ENCODE measurements at places on chromosomes 7 and 10.

DNA sequence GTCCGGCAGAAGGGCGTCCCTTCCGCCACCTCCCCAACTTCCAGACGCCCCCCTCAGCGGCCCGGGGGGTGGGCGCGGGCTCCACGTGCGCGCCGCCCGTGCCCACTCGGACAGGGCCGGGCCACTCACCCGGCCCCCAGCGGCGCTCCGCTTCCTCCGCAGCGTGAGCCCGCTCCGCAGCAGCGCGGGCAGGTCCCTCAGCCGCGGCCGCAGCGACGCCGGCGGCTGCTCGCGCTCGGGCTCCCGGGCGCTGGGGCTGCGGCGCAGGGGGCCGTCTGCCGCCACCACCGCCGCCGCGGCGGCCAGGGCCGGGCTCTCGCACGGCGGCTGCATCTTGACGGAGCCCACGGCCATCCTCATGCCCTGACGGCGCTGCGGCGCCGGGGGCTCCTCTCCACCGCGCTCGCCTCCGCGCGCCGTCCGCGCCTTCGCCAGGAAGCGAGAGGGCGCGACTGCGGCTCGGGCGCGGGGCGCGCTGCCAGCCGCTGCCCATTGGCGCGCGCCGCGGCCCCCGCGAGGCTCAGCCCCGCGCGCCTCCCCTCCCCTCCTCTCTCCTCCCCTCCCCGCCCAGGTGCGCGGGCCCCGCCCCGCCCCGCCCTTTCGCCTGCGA, at the start of gene RAPGEF5:
Gene RAPGEF5, minus strand, starts transcription at position 454 of the 610 bp plus-strand sequence. Its CDS starts 94 bp downstream, at position 360.
- DNase-seq = no peak

DNA sequence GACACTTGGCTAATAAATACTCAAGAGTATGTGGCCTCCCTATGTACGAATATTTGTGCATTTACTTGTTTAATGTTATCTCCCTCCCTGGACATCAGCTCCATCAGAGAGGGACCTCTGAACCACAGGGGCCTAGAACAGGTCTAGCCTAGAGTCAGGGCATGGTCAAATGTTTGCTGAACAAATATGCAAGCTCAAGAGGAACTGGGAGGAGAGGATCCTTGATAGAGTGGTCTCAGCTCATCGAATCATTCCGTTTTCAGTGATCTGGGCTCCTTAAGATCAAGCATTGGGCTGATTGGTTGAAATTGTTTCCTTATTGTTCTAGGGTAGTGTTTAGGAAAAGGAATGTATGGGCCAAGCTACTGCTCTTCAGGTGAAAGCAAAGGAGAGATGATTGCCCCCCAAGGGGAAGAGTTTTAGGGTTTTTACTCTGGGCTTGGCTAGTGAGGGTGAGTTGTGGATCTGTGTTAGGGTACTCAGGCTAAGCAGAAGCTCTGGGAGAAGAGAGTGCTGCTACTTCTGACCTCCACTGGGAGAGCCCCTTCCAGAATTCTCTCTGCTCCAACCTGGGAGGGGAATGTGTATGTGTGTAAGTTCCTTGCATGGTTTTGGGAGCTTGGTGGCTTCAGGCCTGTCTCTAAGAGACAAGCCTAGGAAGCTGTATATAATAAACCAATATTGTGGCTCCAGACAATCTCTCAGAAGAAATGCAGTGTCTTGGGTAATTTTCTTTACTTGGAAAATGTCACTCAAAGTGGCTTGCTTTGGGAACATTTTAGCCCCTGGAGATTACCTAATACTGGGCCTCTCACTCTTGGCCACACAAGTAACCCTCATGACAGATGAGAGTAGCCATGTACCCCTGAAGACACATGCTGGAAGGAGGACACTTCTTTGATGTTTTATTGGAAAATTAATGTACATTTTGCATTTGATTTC, 110.0 kb downstream of the EMX2 start:
- no peak for DNase-seq

DNA sequence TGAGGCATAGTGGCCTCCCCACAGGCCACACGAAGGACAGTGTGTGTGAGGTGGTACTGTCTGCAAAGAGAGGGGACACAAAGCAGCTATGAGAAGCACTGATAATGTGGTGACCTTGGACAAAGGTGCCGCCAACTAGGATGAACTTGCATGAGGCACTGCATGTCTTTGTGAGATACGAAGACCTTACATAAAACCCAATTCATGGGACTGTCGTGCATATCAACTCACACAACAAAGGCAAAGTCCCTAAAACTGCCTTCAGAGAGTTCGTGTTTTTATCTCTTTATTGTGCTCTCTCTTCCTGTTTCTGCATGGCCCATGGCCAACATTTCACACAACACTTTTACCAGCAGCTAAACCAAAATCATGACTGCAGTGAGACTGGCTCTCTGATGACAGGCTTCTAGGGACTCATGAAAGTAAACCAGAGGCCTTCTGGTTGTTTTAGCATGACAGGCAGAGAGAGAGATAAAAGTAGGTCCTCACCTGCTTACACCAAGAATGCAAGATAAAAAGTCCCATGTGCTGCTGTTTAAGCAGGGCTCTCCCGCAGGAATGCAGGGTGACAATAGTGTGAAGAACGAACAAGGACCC, 347.8 kb downstream of the ELMO1 start:
- DNase-seq = peak; percentile 24

DNA sequence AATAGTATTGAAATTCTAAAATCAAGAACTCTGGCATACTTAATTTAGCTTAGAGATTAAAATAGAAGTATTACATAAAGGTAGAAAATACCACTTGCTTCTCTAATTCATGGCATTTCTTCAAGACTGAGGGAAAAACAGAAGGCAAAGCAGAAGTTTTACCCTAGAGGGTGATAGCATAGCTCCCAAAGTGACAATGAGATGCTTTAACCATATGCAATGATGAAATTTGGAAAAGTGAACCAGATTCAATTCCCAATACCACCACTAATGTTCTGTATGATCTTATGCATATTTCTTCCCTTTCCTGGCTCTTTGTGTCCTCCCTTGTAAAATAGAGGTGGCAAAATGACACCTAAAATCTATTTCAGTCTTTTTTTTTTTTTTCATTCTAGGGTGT, 225.8 kb upstream of the PCLO start:
- DNase-seq = no peak

- DNase-seq = no peak
These were observed 11.8 kb downstream of the ZAN start for GRCh38 chr7:100745184-100745583.

DNA sequence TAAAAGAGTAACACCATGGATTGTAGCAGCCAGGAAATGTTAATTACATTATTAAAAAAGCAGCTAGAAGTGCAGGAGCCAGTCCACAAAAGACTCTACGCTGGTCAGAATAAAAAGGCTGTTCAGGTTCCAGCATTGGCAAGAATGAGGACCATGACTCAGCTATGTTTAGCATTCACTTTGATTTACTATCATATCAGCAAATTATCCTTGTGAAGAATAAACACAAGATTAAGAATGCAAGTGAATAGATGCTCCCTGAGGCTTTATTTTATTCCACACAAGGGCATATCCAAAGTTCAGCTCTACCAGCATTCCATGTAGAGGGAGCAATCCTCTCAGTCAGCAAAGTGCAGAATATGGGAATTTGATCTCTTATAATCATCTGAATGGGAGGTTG, 13.6 kb downstream of the DGKB start:
- no peak for DNase-seq

GRCh38 chr10:2210088-2210487, 472.8 kb upstream of the ADARB2 start:
- DNase-seq = no peak

DNA sequence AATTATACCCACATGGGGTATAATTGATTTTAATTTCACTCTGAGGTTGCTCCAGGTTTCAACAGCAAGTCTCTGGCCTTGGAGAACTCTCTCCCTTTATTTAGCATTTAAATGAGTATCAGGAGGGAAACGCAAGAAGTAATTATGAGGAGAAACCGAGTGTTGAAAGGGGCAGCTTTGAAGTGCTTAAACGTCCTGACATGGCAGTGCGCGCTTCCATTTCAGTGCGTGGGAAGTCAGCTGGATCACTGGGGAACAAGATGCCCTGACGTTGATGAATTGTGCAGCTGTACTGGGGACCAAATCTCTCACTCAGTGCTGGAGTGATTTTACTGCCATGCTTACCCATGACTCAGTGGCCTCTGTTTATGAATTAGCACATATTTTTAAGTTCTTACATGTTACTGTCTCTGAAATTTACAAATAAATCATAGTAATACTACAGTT, 106.0 kb upstream of the PRR15 start:
- DNase-seq = no peak

GRCh38 chr10:29317423-29318021, 28.7 kb downstream of the LYZL1 start:
- DNase-seq = no peak

DNA sequence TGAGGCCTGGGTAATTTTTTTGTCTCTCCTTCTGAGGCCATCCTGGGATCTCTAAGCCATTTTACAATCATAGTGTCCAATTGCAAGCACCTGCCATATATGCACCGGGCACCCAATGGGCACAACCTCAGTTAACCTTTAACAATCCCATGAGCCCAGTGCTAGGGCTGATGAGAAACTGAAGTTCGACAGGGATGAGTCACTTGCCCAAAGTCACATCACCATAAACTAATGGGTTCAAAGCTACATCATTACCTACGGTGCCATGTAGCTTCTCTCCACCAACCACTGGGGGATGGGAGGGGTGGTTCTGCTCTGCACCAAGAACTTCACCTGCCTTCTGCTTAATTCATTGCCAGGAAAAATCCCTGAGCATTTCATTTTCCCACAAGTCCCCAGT, 95.8 kb upstream of the ZNF716 start:
- DNase-seq = no peak

DNA sequence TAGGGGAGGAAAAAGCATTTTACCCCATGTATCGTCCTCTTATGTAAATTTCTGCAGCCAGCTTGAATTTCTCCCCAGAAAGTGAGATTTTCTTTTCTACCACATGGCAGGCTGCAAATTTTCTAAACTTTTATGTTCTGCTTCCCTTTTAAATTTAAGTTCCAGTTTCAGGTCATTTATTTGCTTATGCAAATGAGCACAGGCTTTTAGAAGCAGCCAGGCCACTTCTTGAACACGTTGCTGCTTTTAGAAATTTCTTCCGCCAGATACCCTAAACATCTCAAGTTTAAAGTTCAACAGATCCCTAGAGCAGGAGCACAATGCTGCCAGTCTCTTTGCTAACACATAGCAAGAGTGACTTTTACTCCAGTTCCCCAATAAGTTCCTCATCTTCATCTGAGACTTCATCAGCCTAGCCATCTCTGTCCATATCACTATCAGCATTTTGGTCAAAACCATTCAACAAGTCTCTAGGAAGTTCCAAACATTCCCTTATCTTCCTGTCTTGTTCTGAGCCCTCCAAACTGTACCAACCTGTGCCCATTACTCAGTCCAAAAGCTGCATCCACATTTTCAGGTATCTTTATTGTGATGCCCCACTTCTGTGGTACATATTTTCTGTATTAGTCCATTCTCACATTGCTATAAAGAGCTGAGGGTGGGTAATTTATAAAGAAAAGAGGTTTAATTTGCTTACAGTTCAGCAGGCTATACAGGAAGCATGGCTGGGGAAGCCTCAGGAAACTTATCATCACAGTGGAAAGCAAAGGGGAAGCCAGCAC, 16.3 kb downstream of the EZH2 start:
- DNase-seq = no peak

- no peak for DNase-seq
These were observed 150.7 kb downstream of the KMT2E start for GRCh38 chr7:105164751-105165150.

- peak; percentile 66 for DNase-seq
These were observed 82.3 kb upstream of the ADRB1 start for GRCh38 chr10:113961182-113962031.

- DNase-seq = no peak
These were observed 95.4 kb downstream of the RAB18 start for GRCh38 chr10:27599546-27599945.

GRCh38 chr10:68406111-68406814, 814 bp downstream of the RUFY2 start:
- DNase-seq = no peak

DNA sequence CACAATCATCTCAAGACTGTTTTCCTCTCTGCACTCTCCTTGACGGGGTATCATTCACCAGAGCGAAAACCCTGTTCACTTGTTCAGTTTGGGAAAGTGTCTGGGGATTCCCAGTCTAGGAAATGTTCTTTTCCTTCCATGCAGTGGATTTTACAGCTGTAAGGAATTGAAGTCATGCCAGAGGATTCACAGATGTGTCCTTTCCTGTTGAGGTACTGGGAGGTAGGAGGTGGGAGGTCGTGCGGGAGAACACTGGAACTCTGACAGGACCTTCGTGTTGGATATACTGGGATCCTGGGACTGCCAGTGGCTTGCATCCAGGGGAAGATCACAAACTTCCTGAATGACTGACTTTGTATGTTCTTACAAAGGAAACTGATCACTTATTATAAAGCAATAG, 185.5 kb downstream of the BMPER start:
- no peak for DNase-seq

- DNase-seq = no peak
These were observed 46.0 kb downstream of the MINPP1 start for GRCh38 chr10:87550741-87551140.

GRCh38 chr7:17010637-17011300, 129.0 kb upstream of the AGR3 start:
- no peak for DNase-seq

DNA sequence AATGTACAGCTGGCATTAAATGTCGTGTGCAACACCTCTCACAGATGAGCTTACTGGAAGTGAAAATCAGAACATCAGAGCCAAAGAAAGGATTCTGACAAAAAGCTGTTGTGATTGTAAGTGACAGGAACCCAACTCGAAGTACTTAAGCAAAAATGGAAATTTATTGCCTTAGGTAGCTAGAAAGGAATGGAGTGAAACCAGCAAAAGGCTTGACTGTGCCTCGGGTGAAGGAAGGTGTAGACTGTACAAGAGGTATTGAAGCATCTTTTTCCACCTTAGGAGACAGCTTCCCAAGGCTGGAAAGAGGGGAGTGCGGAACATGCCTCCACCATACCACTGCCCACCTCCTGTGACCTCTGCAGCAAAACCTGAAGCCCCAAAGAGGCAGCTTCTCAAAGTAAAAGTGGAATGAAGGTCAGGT, 27.3 kb upstream of the ITGB1 start:
- DNase-seq = no peak

- no peak for DNase-seq
These were observed 243.0 kb upstream of the GRB10 start for GRCh38 chr7:51025668-51026067.
